Activated CD8-positive, alpha-beta memory T cell treated with anti-CD3 and anti-CD28 coated beads for 1 hour (primary cell): ENCODE measurements at places on chromosomes 2 and 18.

- DNase-seq = no peak
These were observed 58.0 kb downstream of the LINC00305 start for GRCh38 chr18:64090876-64091275.

DNA sequence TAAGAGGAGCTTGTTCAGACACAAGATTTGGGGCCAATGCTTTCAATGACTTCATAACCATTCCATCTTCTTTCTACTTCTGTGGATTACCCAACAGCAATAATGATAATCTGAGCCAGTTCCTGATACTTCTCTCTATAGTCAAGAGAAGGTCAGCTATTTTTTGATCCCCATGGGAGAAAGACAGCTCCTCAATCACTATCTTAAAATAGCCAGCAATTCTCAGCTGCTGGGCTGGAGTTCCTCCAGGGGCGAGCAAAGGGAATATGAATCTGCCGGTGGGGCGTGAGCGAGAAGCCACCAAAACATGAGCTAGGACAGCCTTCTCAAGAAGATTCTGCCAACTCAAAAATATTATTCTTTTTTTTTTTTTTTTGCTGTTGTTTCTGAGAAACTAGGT, at the start of gene TMEM182:
TMEM182 (plus strand) TSS at position 269 of the 400 bp plus-strand sequence. CDS start 187 bp downstream, outside the sequence.
- DNase-seq = no peak

DNA sequence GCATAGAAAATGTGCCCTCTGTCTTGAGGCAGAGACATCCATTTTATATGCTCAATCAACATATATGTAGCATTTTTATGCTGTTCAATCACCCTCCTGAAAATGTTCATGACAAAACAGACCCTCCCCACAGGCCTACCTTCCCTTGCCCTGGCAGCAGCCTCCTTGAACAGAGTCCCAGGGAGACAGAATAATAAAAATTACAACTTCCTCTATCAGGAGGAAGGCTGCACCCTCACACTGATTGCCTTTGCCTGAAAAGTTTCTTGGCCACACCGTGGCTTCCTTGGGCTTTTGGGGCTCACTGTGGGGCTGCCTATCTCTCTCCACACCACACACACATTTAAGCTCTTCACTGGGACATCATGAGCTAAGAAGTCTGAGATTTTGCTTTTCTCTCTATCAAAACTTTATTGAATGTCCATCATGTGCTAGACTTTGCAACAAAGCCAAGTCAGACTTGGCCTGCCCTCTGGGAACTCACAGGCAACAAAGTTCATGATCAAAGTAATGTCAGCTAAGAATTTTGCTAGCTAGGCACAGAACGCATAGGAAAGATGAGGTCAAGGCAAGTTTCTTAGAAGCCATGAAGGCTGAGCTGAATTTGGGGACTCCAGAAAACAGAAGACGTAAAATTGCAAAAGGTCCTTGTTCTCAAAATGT, 101.6 kb downstream of the BCL2L11 start:
- no peak for DNase-seq

DNA sequence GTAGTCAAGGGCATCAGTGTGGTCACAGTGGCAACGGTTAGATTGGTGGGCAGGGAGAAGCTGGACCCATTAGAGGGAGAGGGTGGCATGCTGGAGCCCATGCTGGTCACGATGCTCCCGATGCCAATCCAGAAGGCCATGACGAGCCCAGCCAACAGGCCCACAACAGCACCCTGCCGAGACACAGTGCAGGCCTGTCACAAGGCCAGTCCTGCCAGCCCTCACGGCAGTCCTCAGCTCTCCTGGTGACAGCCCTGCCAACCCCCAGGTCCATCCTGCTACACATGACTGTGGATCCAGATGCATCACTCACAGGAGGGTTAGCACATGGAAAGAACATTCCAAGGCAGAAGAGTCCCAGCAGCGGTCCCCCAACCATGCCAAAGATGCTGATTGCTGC, 10.2 kb upstream of the ATRAID start:
- no peak for DNase-seq

DNA sequence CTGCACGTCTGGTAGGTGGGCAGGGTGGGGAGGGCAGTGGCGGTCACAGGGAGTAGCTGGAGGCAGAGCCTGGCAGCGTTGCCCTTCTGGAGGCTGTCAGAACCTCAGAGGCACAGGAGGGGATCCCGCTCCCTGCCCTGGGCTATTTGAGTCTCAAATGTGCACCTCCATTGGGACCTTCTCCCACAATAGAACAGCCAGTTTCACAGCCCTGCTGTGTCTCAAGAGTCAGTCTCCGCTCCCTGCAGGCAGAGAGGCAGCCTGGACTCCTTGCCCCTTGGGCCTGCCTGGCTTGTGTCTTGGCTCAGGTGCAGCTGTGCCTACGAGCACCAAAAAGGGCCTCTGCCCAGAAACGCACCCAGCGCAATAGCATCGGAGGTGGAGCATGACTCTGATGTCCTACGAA, 57.4 kb downstream of the FAM168B start:
- no peak for DNase-seq

DNA sequence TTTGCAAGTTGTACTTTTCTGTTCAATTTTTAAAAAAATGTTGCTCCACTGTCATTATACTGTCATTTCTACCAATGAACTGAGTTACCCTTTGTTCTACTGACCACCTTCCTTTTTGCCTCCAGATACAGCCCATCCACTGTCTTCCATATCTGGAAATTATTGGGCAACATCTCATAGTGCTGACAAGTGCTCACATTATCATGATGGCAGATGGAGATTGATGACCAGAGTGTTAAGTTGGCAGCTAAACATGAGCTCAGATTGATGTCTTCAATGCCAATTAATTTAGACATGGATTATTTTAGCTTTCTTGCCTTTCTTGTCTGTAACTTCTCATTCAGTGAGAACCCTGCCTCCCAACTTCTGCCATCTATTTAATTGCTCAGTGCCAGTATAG, 76.6 kb downstream of the KIAA1328 start:
- DNase-seq = no peak

- no peak for DNase-seq
These were observed 11.5 kb downstream of the SMPD4 start for GRCh38 chr2:130169896-130170295.

DNA sequence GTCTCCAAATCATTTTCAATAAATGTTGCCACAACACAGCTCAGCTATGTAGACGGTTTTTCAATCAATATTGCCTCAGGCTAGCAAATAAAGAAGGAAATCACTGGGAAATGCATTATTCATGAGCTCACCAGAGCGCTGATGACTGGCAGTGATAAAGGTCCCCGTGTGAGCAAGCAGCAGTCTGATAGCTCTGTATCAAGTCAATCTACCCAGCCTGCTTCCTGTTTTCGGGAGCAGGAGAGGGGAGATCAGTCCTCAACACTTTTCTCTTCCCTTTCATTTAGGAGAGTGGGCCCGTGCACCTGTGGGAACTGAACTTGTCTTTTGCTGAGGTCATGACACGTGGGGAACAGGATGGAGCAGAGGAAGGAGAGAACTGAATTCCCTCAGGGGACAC, 253.9 kb upstream of the SIX2 start:
- DNase-seq = no peak

DNA sequence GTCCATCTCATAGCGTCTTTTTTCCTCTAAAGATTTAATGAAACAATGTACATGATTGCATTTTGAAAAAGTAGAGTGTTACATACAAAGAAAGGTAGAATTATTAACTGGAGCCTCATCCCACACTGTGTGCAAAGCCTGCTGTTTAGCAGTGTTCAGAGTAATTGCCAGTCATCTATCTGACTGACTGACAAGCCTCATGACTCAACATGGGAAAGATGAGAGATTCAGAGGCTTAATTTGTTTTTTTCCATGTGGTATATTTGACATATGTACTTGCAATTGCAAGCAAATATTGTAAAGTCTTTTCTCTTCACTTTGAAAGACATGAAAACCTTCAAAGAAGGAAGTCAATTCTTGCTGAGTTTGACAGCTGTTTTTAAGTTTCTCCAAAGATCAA, 14.7 kb downstream of the PCARE start:
- no peak for DNase-seq

DNA sequence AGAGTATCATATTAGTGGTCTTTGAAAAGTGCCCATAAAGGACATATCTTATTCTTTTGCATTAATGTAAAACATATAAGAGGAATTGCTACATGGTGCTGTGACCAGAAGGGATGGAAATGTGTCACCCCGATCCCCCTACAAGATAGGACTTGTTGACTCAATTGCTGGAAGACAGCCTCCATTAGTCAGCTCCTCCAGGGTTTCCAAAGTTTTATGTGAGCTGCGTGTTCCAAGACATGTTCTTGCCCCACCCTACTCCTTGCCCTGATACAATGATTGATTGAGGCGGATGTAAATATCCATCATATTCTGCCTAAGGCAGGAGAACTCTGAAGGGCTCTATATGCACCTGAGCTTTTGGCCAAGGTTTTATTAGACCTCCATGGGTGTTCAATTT, 541.0 kb upstream of the ZEB2 start:
- DNase-seq = no peak

DNA sequence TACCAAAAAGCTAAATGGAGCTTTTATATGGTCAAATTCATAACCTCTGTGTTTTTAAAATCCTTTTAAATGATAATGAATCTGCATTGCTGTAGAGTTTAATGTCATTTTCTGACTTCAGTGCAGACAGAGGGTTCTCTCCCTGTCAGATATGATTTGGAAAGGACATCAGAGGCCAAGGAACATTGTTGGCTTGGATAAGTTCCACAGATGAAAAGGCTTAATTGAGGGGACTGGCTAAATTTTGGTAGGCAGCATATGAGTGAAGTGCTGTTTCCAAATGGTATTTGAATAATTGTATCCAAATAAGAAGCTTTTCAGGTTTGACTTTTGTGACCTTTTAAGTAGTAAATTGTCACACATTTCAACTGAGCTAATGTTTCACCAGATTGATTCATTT, 124.6 kb upstream of the KCNH7 start:
- DNase-seq = no peak

GRCh38 chr18:49851624-49852023, 38.3 kb upstream of the ACAA2 start:
- DNase-seq = no peak

DNA sequence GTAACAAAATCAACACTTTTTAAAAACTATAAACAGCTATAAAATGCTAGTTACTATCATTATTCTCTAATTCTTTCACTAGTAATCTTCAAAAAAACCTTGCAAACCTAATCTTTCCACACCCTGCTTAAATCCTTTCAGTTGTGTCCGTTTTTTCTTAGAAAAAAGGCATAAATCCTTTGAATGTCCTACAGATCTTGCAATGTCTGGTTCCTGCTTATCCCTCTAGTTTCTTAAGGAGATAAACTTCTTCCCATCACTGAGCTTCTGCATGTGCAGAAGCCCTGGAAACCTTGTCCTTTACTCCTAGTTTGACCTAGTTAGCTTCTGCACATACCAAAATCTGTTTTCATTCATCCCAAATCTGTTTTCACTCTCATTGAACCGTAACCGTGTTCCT, 1.3 kb upstream of the PNO1 start:
- no peak for DNase-seq

- no peak for DNase-seq
These were observed 129.9 kb downstream of the SPTBN1 start for GRCh38 chr2:54586062-54586461.

- no peak for DNase-seq
These were observed 217.0 kb downstream of the SPP2 start for GRCh38 chr2:234267534-234267933.

GRCh38 chr2:187775196-187775595, 221.0 kb upstream of the TFPI start:
- no peak for DNase-seq

DNA sequence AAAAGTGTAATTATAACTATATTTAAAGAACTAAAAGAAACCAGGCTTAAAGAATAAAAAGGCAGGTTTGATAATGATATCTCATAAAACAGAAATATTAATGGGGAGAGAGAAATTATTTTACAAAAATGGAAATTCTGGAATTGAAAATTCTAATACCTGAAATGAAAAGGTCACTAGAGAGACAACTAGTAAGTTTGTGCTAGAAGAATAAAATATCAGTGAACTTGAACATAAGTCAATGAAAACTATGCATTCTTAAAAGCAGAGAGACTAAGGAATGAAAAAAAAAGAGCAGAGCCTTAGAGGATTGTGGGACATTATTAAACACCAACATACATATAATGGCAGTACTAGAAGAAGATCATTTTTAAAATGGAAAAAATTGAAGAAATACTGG, 1475.0 kb upstream of the ZEB2 start:
- DNase-seq = no peak

DNA sequence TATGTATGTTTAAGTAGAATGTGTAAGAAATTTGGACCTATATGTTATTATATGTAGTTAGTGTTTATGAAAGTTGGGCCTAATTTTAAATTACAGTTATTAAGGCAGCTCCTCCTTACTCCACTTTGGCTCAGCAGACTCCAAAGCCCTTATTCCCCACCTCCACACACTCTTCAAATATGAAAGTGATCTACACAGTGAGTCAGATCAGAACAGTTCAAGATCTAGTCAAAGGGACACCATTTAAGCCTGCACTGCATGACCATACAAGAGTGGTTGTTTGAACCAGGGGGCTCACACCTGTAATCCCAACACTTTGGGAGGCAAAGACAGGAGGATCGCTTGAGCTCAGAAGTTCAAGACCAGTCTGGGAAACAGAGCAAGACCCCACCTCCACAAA, 21.2 kb upstream of the PMAIP1 start:
- no peak for DNase-seq

- DNase-seq = no peak
These were observed 47.0 kb downstream of the CHST9 start for GRCh38 chr18:27138079-27138478.

- no peak for DNase-seq
These were observed 92.9 kb upstream of the WDR75 start for GRCh38 chr2:189348369-189348768.

GRCh38 chr2:118850168-118850900, 2.9 kb upstream of the EN1 start:
- DNase-seq = no peak

DNA sequence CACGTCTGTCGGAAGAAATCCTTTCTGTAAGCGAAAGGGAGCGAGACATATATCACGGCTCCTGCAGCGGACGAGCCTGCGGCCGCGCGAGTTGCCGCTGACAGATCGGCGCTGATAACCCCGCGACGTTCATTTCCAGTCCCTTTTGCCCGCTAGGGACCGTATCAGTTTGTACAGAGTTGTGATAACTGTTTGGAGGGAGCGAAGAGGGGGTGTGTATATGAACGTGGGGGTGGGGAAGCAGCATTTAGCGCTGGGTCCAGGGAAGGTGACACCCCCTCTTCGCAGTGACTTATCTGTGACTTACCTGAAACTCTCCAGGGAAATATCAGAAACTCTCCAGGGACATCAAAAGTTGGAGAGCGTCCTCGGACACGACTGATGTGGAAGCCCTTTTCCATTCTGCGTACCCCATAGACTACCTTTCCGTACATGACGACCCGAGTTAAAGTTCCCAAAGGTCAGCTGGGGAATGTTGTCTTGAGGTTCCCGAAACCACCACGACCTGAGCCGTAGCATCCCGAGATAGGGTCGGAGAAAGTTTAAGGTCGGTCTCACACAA, 948 bp upstream of the GATA6 start:
- DNase-seq = no peak
